EH (cell line): ENCODE measurements at places on chromosomes 5 and 9.

- DNase-seq, result peak; percentile 52
Observed at GRCh38 chr5:181223729-181224389, 778 bp downstream of the TRIM41 start.

DNA sequence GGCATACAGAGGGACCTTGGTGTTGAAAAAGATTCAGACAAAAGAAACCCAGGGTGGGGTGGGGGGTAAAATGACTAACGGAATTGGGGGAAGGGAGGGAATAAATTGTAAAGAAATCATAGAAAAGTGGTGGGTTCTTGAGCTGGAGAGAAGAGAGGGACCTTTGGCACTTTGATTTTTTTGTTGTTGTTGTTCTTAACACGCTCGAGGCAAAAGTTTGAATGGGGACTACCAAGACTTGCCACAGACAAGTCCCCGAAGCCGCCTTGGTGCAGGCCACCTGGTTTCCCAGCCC lies 616 bp downstream of the VCAN start:
- no peak for DNase-seq

DNA sequence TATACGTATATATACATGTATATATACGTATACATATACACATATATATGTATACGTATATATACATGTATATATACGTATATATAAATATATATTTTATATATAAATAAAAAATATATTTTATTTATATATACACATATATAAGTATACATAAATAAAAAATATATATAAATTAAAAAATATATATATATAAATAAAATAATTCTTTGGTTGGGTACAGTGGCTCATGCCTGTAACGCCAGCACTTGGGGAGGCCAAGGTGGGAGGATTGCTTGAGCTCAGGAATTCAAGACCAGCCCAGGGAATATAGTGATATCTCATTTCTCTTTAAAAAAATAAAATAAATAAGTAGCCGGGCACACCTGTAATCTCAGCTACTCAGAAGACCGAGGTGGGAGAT lies 155.0 kb downstream of the CDC42SE2 start:
- no peak for DNase-seq

DNA sequence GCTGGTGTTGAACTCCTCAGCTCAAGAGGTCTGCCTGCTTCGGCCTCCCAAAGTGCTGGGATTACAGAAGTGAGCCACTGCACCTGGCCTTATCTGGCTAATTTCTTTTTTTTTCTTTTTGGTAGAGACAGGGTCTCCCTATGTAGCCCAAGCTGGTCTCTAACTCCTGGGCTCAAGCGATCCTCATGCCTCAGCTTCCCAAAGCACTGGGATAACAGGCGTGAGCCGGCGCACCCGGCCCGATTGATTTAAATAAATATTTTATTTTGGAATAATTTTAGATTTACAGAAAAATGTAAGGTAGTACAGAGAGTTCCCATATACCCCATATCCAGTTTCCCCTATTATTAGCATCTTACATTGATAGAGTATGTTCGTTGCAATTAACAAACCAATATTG lies 155.0 kb upstream of the MVB12B start:
- no peak for DNase-seq

DNA sequence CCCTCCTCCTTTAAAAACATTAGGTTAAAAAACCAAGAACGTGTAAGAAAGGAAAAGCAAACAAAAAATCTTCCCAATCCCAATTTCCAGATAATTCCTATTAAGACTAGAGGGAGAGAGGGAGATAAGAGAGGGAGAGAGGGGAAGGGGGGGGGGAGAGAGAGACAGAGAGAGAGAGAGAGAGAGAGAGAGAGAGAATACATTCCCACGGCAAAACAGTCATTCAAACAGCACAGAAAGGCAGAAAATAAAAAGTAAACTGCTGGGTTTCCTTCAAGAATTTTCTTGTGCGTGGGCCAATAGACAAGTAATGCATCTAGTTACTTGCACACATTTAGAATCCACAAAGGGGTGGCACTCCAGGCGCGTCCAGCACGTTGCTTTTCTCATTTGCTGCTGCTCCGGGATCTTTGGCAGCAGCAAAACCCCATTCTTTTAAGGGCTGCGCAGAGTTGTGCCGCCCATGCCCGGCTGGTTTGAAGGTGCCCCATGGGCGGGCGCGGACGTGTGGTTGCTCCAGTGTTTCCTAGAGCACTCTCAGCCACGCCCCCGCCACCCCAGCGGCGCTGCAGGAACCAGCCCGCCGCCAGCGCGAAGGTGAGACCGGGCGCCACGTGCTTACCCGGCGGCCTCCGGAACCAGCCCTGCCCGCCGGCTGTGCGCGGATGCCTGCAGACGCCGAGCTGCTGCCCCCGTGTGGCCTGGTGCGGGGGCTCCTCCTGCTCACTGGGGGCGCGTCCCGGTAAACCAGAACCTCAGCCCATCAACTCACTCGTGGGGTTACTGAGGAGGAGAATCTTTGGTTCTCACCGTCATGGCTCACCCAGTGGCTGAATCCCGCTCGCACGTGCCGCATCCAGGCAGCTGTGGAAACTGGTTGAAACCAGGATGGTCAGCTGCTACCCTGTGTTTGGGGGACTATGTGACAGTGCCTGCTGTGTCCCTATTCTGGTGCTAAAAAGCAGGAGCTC lies 44.6 kb downstream of the STC2 start:
- peak; percentile 66 for DNase-seq
